WERI-Rb-1 (cell line): ENCODE measurements at places on chromosomes 12 and 14.
A peak's percentile ranks its signal among the peaks of the same experiment; 100 is the strongest.

- no peak for DNase-seq
Observed at GRCh38 chr12:75706786-75707605, 195.6 kb upstream of the KRR1 start.

DNA sequence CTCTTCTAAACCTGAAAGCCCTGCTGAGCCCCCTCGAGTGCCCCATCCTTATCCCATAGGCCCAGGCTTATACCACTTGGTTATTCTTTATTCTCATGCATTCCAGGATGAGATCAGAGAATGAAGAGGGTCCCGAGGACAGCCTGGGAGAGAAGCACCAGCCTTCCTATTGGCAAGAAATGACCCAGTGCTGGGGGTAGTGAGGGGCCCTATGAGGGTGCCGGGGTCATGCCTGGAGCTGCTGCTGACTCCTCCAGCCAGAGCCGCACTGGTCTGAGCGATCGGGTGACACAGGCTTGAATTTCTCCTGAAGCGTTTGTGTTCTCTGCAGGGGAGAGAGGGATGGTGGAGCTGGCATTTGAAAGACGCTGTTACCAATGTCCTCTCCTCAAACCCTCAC, 18.1 kb downstream of the MORN3 start:
- no peak for DNase-seq

DNA sequence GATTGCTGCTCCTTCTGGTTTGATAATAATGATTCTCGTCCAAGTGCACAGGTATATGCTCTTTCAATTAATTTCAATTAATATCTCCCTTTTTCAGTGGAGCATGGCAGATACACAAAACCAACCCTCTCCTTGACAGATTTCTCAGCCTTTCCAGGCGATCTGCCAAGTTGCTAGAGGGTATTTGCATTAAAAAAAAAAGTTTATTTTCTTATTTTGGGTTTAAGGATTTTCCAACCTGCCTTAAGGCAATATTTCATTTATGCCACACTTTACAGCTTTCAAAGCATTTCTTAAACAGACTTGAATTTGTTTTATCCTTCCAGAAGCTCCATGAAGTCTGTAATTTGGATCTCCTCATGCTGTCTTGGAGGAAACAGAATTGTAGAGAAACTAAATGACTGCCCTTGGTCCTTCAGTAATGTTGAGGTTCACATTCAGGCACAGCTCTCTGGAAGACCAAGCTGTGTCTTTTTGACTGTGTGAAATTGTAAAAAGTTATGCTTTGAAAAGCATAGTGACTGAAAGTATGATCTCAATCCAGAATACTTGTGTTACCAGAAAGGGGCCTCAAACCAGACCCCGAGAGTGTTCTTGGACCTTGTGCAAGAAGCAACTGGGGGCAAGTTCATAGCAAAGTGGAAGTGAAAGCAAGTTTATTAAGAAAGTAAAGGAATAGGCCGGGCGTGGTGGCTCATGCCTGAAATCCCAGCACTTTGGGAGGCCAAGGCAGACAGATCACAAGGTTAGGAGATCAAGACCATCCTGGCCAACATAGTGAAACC, 2.3 kb downstream of the DGLUCY start:
- no peak for DNase-seq

DNA sequence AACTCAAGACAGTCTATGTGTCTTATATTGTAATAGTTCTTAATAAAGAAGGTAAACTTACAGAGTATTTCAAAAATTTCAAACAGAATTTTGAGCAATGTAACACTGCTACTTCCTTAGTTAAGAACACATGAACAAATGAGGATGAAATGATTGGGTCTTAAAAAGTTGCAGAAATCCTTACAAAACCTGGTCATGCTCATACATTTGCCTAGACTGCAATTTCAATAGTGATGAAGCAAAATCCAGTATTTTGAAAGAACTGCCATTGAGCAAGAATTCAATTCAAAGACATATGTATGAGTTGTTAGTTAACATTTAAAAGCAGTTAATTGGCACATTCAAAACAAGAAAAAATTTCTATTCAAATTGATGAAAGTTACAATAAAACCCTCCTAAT, 17.8 kb upstream of the HIF1A start:
- no peak for DNase-seq

- DNase-seq = no peak
Observed at GRCh38 chr12:65634061-65634460, 190.2 kb upstream of the HMGA2 start.

- no peak for DNase-seq
Observed at GRCh38 chr14:80264702-80265101, 53.4 kb upstream of the DIO2 start.

DNA sequence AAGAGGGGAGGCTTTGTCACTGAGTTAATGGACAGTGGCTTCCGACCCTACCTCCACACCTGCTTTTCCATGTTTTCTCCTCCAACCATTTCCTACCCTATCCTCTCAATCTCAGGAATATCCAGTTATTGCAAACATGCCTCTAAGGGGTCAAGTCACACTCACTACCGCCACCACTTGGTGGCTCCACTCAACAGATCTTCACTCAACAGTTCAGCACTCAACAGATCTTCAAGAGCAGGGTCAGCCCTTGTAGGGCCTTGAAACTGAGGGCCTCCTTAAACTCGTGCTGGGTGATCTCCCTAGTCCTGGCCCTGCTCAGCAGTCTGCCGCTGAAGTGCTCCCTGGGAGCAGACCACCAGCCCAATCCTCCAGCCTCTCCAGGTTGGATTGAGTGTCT, 14.2 kb downstream of the ZNF641 start:
- DNase-seq = no peak

GRCh38 chr12:115249671-115250278, 565.8 kb upstream of the TBX3 start:
- no peak for DNase-seq

GRCh38 chr12:59624732-59625460, 29.1 kb downstream of the SLC16A7 start:
- no peak for DNase-seq

GRCh38 chr12:128637642-128638606, 185.8 kb downstream of the SLC15A4 start:
- no peak for DNase-seq

DNA sequence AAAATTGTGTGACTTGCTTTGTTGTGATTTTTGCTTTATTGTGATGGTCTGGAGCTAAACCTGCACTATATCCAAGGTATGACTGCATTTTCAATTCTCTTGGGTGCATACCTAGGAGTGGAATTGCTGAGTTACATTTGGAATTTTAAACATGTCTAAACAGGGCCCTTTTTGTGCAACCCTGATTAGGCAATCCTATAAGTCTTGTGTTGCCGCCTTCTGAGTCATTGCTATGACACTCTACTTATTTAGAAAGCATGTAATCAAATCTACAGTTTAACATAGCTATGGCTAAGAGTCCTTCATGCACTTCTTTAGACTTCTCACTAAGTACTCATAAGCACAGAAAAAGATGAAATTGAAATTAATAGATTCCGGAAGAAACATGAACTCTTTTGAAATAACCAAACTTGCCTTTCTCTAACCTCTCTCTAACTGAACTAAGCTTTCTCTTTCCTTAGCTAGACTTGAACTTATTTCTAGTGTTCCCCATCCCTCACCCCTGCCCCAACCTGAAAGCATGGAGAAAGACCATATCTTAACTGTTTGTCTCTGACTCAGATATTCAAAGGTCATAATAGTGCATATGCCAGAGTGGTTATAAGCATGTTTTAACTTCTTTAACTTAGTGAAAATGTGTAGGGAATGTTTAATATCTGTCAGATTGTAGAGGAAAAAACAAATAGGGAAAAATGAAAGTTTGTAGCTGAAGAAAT, 203.0 kb downstream of the SNAPC1 start:
- DNase-seq = no peak

- no peak for DNase-seq
Observed at GRCh38 chr12:123580772-123581171, 3.6 kb upstream of the TMED2 start.

- no peak for DNase-seq
Observed at GRCh38 chr12:16607906-16608775, 2.2 kb upstream of the LMO3 start.

DNA sequence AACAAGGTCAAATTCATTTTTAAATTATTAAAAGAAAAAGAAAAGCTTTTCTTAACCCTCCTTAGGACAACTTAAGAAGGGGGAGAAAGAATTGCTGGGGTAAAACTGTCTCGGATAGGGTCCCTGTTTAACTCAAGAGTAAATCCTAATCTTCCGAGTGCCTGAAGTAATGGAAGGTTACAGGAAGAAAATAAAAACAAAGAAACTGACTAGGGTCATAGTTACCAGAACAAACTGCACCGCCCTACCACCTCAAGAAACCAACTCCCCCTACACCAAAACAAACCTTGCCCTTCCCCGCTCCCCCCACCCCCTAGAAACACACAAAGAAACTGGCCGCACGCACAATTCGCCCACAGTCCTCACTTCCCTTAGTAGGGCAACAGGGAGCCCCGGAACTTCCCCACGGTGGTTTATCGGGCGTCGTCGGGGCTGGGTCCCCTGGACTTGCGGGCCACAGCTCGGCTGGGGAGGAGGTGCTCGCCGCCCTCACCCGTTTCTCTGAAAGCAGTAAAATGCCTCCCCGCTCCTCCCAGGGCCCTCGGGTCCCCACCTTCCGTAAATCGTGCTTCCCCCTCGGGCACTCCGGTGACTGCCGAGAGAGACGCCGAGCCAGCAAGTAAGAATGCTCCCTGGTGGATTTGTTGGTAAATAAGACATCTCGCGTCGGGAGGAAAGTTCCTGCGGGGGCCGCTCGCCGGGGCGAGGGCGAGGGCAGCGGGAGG, 2.4 kb downstream of the SINHCAF start:
- peak; percentile 22 for DNase-seq

DNA sequence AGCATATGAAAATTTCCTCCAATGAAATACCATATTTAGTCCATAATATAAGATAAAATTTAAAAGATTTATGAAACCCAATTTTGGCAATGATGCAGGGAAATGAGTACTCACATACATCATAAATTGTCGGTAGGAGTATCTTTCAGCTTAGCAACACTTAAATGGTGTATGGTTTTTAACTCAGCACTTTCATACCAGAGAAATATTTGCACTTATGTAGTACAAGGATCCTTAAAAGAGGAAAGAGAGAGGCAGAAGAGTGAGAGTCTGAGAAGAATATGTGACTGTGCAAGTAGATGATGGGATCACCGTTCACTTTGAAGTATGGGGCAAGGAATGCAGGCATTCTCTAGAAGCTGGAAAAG, 379.3 kb upstream of the DCN start:
- DNase-seq = no peak

DNA sequence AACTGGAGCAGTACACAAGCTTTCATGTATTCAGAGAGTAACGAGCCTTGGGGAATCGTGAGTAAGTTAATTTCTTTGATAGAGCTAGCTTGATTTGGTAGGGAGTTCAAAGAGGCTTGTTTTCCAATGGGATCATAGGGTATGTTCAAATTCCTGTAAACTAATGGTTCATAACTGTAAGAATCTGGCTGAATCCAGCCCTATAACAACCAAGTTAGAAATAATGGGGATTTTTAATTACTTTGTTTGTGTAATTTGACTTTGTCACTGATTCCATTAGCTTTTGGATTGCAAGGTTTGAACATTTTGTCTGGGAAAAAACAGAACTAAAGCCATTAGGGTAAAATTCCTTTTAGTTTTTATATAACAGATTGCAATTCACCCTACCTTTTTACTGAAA, 94.0 kb downstream of the WNK1 start:
- no peak for DNase-seq

GRCh38 chr14:106666341-106666740, 1140.0 kb downstream of the TMEM121 start:
- DNase-seq = no peak

DNA sequence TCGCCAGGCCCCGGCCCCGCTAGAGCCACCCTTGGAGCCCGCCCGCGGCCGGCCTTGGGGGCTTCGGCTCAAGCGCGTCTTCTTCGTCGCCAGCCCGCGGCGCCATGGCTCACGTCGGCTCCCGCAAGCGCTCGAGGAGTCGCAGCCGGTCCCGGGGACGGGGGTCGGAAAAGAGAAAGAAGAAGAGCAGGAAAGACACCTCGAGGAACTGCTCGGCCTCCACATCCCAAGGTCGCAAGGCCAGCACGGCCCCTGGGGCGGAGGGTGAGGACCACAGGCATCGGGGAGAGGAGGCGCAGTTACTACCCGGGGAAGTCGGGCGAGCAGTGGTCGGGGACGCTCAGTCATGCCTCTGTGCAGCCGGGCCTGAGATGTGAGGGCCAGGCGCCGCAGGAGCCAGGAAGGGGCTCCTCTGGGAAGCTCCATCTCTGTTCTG, 573 bp downstream of the ARL6IP4 start:
- no peak for DNase-seq

DNA sequence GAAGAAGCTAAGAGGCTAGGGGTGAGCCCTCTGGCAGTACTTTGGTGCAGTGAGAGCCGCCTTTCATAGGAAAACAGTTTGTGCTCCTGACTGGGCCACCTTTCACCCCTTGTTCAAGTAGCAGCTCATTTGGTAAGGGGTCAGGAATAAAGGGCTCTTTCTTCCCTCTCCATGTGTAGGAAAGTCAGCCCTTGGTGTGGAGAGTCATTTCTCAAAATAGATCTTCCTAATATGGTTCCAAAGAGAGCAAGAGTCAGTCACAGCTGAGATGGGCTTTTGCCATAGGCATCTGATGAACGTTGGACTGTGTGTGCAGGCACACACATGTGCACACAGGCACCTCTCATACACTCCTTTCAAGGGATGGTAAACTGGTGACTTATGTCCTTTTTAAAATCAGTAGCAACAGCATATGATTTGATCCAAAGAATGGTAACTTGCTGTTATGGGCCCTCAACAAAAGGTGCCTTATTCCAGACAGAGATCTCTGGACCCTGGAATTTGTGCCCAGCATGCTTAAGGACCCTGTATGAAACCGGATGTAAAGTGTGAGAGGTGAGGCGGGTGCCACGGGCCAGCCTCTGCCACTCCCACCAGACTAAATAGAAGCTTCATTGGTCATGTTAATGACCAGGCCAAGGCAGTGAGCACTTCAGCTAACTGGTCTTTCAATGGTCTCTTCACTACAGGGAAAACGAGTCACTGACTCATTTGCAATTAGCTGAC, 16.7 kb upstream of the RIC8B start:
- no peak for DNase-seq

DNA sequence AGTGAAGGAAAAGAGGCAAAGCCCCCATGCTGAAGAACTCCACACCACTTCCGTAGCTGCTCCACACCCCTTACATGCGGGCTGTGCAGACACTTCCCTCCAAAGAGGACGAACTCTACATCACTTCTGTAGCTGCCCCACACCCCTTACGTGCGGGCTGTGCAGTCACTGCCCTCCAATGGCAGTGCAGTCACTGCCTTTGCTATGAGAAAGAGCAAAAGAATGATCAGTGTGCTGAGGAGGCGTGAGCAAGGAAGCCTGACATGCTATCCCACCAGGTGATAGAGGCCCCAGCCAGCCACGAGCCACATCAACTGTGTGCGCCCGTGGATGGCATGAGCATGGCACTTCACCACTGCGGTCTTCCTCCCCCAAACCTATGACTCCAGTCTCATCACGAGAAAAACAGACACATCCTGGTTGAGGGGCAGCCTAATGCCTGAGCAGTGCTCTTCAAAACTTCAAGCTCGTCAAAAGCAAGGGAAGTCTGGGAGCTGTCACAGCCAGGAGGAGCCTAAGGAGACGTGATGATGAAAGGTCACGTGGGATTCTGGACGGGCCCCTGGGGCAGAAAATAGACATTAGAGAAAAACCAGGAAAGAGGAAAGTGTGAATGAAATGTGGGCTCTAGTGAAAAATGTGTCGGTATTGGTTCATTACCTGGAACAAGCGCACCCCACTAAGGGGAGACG, 60.8 kb upstream of the C14orf180 start:
- no peak for DNase-seq
